A549 treated with DMSO at 1 μM for 4 hours (cell line): ENCODE measurements at places on chromosomes 3 and 15. TPM values are rescaled to one million over a fixed set of nuclear protein-coding genes. Genes with fewer than 3 reads are reported as not detected.

RPL35A gene
- 938 to 1,114 TPM (median 1,088 TPM) in 5 replicates for total RNA-seq

C15orf62 gene
- total RNA-seq, result 0.07 to 0.14 TPM (median 0.12 TPM) in 4 of 5 replicates, not detected in the other

CPNE4 gene
- total RNA-seq, result 1.8 to 5.8 TPM (median 5.0 TPM) in 5 replicates

PLS1 gene
- 10.9 to 17.6 TPM (median 14.9 TPM) in 5 replicates for total RNA-seq

NANOGP8 gene
- not detected in 5 replicates for total RNA-seq

EEF1AKMT4 gene
- total RNA-seq, result 11.0 to 13.5 TPM (median 12.2 TPM) in 5 replicates

GPR149 gene
- not detected in 5 replicates for total RNA-seq
